ENCODE measurements at places on chromosomes 11 and 22.

GRCh38 chr22:48887394-48888332 is 940.0 kb downstream of the BRD1 start:
- DNase-seq, result no peak

GRCh38 chr11:121958971-121959325 is 157.1 kb downstream of the BLID start:
- DNase-seq, result peak; percentile 70

DNA sequence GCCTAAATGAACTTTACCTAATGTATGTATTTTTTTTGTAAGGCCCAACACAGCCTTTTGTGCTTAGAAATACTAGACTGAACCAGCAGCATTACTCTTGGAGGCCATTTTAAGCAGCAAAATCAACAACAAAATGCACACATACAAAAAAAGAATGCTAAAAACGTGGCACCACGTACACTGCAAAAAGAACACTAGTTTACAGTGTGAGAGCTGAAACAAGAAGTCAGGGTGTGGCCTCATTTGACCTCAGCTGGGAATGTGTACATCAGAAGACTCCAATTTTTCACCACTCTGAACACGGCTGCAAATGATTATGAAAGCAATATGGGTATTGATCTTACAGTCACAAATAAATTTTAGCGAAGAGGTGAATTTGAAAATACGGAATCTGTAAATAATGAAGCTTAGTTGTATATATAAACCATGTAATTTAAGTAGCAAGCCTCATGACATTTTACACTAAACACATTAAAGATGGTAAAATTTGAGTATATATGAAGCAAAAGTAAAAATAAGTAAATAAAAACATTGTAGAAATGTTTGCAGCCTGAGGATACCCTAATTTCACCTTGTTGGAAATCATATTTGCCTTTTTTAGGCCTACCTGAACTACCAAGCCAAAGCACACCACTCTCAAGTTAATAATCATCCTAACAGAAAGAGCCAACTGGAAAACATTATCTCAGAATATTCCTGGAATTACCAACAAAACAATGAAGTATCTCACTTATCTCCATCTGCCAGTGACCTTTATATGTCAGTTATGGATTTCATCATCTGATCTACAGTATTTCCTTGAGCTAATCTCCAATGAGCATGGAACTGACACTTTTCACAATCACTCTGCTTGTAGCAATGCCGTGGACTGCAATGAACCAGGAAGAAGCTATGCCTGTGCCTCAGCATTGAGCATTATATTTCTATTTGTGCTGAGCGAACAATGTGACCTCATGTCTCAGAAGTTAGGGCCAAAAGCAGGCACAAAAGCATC is 319.5 kb upstream of the FAT3 start:
- no peak for DNase-seq

DNA sequence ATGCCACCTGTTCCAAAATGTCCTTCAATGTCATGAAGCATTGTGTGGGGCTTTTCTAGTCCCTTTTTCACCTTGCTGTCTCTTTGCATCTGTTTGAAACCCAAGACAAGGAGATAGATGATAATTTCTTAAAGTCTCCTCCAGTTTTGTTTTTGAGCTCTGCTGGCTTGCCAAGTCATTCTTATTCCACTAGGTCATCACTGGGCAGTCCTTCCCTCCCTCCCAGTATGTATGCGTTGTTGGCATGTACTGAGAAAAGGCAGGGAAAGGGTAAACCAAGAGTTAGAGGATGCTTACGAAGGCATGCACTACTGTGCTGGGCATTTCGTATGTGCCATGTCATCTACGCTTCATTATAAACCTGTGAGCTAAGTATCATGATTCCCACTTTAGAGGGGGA is 78.6 kb downstream of the PARVA start:
- DNase-seq, result no peak

- DNase-seq, result no peak
These were observed 3.8 kb upstream of the SCGB1D1 start for GRCh38 chr11:62186195-62186594.

DNA sequence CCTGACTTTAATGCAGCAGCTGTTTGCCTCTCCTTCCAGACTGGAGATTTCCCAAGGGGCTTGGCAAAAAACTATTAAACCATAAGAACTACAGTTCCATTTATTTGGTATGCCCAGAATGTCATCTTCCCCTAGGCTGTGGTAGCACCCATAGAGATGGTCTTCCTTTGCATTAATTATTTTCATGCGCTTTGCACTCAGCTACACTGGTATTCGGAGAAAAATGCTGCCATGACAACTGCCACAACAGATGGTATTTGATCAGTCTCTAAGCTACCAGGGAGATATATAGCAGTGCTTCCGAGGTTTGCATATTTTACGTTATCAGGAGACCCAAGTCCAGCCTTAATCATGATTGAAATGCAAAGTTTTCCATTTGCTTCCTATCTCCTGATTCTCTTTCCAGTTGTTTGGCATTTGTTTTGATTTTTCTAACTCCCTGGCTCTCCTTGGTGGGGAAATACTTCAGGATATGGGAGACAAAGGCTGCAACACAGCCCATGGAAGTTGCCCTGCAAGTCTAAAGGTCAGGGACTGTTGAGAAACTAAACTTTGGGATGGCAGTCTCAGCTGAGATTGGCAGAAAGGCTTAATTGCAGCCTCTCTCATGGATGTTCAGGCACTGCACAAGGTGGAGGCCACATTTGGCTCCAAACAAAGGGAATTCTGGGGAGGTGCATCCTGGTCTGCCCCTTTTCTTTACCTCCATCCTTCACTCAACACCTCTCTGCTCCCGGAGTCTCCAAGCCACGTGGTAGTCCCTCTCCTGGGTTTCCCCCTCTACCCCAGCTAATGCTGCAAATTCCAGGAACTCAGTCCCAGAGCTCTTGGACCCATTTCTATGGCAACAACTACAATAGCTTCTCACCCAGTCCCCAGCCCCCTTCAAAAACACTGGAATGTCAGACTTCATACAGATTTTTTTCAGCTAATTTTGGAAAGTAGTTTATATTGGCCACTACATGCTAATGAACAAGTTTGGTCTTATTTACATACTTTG is 151.8 kb downstream of the NAV2 start:
- DNase-seq, result no peak

- DNase-seq, result no peak
These were observed 215.7 kb upstream of the CTSC start for GRCh38 chr11:88553204-88553603.

DNA sequence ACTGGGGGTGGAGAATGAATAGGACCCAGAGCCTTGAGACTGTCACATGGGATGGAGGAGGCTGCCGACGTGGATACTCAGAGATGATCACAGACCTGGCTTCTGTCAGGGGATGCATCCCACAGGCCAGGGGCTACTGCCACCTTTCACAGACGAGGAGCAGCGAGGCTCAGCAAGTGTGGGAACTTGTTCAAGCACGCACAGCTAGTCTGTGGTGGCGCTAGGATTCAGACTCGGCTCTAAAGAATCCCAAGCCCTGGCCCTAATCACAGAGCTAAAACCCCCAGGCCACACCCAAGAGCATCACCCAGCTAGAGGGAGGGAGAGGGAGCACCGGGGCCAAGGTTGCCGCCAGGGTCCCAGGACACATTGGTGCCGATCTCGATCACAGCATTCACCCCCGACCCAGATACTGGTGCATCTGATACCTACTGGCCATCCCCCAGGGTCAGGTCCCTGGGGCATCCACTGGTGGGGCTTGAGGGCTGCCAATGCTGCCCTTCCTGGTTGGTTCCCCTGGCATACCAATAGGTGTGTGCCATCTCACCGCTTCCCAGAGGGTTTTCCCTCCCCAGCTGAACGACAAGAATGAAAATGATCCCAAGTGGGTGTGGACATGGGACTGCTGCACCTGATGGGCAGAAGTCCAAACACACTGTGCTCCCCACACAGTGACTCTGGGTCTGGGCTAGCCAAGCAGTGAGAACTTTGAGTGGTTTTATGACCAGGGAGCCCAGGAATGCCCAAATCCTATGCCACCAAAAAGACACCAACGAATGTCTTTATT is 6.2 kb downstream of the CHST1 start:
- DNase-seq, result no peak

DNA sequence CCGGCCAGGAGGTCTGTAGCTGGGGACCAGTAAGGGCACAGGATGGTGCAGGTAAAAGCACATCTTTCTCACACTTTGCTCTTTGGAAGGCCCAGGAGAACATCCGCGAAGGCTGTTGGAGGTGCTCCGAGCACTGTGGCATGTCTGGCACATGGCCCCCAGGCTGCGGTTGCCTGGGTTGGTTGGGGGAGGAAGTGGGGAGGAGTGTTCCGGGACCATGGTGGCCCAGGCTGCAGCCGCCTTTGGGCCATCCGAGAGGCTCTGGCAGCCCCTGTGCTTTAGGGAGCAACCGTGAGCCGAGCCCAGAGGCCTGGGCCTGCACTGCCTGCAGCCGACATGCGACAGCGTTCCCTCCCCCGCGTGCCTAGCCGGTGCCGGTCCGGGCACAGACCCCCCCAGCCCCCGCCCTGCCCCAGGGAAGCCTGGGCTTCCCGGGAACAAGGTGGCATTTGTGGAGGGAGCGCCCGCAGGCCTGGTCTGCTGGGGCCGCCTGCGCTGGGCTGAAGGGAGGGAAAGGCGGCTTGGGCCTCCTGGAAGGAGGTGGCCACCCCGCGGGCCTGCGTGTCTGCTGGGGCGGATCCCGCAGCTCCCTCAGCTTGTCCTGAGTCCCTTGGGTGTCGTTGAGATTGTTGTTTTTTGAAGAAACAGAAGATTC is 57.9 kb downstream of the GRAMD4 start:
- DNase-seq, result no peak

DNA sequence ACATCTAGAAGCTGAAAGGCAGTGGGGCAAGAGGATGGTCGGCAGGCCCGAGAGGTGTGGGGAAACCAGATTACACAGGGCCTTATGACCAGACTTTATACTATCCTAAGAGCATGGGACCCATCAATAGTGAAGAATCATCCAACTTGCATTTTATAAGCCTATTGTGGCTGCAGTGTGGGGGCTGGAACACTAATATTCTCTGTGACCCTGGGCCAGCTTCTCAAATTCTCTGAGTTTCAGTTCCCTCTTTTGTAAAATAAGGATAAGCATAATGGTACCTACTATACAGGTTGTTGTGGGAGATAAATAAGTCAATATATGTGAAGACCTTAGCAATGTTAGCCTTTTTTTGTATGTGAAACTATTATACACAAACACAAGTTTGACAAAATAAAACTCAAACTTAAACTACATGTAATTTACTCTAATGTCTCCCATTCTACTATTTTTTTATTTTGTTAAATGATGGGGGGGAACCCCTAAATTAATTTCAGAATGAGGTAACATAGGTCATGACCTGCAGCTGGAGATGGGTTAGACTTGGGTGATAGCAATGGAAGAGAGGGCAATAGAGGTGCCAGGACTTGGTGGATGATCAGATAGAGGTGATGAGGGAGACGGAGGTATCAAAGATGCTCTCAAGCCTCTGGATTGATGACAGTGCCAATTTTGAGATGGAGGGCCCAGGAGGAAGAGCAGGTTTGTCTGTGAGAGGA is 30.1 kb downstream of the SMCO4 start:
- no peak for DNase-seq

DNA sequence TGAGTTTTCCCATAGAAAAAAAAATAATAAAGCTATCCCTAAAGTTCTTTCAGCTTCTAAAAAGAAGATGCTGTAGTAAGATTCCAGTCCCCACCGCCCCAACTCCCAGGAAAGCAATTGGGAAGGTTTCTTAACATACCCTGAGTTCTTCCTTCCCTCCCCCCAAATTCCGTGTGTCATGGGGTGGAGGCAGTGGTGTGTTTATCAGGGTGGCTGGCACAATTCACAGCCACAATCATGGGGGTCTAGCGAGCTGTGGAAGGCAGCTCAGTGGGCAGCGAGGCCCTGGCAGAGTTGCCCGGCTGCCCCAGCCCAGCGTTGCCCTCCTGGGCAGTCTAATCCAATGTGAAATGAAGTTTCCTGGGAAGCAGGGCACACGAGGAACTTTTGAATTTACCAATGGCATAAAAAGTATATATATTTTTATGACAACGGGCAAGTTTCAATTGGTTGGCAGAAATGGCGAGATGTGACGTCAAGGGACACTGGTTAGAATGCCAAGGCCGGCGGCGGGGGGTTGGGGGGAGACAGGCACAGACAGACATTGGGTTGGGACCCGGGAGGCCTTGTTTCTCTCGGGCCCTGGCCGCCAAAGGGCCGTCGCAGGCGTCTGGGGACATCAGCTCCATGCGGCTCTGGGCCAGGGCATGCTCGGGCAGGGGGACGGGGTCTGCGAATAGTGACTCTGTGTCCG is 80.7 kb upstream of the PPARA start:
- peak; percentile 89 for DNase-seq

DNA sequence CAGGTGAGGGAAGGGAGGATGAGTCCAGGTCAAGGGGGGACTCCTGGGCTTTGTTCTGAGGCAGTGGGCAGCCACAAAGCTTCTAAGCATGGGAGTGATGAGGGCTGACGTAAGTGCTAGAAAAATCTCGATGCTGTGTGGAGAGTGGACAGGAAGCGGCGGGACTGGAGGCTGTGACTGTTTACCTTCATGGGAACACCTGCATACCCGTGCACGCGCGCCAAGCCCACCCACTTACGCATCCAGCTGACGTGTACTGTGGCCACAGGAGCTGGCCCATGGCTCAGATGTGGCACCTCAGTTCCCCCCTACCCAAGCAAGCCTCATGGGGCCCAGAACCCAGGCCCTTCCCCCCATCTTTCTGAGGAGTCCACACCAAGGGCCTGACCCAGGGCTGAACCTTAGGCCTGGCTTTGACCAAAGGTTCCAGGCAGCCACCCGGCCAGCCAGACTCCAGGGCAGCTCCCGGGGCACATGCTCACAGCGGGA is 14.0 kb downstream of the MYRF start:
- DNase-seq, result no peak

DNA sequence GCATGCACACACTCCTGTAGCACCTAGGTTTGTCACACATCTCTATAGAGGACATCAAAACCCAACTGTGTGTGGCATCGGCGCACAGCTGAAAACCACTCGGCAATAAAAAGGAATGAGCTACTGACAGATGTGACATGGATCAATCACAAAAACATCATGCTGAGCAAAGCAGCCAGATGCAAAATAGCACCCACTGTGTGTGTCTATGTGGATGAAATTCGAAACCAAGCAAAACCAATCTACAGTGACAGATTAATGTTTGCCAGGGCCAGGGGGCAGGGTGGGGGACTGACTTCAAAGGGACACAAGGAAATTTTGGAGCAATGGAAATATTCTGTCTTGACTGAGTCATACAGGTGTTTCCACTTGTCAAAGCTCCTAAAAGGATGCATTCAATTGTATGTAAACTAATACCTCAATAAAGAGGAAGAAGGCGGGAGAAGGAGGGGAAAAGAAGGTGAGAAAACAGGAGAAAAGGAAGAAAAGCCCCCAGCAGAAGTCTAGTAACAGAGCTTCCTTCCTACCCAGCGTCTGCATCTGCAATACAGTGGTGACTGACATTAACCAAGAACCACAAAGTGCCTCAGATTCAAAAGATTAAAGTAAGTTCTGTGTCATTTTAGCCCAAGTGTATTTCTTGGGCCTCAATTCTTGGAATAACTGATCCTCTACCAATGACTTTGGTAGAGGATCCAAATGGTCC is 49.8 kb downstream of the PACSIN2 start:
- peak; percentile 41 for DNase-seq

- DNase-seq, result no peak
These were observed 7.0 kb downstream of the MMP3 start for GRCh38 chr11:102836290-102836875.

- no peak for DNase-seq
These were observed 120.0 kb downstream of the SLC17A6 start for GRCh38 chr11:22458161-22458560.

Measured in foreskin keratinocyte (primary cell).